Osteoblast (primary cell): ENCODE measurements at places on chromosomes 1 and 21. TPM values are rescaled to one million over a fixed set of nuclear protein-coding genes. Genes with fewer than 3 reads are reported as not detected.

Gene CELA3A
- not detected in 2 replicates for total RNA-seq

Gene AMY1B
- not detected in 2 replicates for total RNA-seq

- peak; percentile 88 for DNase-seq
Measured at GRCh38 chr1:52296345-52296744, 69.7 kb downstream of the CC2D1B start.

DNA sequence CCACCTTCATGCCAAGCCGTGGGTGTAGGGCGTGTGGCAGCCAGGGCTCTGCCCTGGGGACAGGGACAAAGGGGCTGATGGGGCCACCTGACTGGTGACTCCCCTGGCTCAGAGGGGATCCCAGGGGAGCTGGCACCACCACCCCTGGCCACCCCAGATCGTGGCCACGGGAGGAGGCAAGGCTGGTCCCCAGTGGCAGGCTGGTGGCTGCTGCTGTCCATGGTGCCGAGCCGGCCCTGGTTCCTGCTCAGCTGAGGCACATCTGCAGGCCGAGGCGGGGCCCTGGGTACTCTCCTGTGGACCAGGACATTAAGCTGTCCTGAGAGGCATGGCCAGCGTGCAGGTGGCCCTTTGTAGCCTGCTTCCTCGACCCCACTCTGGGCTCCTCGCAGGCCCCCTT lies 6.5 kb downstream of the PLCH2 start:
- DNase-seq, result peak; percentile 96

GRCh38 chr1:65658122-65658521 lies 134.6 kb upstream of the PDE4B start:
- no peak for DNase-seq

GRCh38 chr1:228081578-228082213 lies 812 bp upstream of the ARF1 start:
- peak; percentile 91 for DNase-seq

Gene LCE3E
- not detected in 2 replicates for total RNA-seq

GRCh38 chr1:239979456-239979855 lies 112.2 kb upstream of the FMN2 start:
- no peak for DNase-seq

GRCh38 chr1:17149771-17150170 lies 30.5 kb upstream of the PADI2 start:
- no peak for DNase-seq

Gene SLC25A34
- 1.4 and 1.5 TPM in 2 replicates for total RNA-seq

- peak; percentile 86 for DNase-seq
Measured at GRCh38 chr1:170910273-170910672, 25.1 kb upstream of the MROH9 start.

Gene MFSD2A
- total RNA-seq, result 3.5 and 3.6 TPM in 2 replicates

Gene FCRL5
- total RNA-seq, result under 0.01 TPM in 1 of 2 replicates, not detected in the other

Gene SMIM12
- 24.2 and 25.3 TPM in 2 replicates for total RNA-seq

GRCh38 chr1:215895276-215895675 lies 328.2 kb downstream of the KCTD3 start:
- DNase-seq, result no peak

DNA sequence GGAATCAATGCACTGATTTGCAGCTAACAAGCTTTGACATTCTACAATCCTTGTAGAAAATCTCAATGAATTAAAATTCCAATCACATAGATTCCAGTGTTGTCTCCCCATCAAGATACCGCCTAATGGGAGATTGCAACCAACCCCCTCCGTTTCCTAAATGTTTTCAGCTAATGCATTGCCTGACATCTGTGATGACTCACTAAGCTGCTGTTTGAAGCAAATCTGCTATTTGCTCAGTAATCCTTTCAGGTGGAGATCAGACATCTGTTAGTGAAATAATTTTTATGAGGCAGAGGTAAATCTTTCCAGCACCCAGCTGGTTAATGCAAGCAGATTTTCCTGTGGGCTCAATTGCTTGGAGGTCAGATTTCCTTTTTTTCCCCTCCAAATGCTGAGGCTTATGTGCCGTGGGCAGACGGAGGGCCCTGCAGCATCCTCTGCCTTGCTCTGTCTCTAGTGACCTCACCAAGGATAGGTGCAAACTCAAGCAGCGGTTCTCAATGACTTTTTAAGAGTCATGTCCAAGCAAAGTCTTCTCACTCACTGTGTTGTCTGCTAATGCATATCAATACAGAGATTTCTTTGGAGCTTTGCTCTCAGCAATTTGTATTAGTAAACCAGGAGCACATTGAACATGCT lies 91.1 kb upstream of the RAB3GAP2 start:
- peak; percentile 60 for DNase-seq

DNA sequence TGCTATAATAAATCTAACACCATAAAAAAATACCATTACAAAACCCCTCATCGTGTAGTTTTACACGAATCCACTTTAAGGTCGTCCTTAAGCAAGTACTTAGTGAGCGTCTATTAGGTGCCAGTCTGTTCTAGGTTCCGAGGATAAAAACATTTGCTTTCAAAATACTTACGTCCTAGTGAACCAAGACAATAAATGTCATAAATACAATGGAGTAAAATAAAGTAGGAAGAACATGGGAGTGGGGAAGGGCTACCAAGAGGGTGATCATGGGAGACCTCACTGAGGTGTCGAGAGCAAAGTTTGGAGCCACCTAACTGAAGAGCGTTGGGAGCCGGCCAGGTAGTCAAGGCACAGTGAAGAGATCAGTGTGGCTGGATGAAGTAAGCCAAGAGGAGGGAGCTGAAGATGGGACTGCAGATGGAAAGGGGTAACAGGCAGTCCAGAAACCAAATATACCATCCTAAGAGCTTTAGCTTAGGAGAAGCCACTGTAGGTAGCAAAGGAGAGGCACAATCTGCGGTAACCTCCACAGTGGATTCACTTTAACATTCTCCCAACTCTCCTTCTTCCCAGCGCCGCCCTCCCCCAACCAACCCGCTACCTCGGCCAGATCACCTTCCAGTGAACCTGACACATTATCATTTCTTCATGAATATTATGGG lies 684 bp downstream of the LTN1 start:
- DNase-seq, result peak; percentile 38

DNA sequence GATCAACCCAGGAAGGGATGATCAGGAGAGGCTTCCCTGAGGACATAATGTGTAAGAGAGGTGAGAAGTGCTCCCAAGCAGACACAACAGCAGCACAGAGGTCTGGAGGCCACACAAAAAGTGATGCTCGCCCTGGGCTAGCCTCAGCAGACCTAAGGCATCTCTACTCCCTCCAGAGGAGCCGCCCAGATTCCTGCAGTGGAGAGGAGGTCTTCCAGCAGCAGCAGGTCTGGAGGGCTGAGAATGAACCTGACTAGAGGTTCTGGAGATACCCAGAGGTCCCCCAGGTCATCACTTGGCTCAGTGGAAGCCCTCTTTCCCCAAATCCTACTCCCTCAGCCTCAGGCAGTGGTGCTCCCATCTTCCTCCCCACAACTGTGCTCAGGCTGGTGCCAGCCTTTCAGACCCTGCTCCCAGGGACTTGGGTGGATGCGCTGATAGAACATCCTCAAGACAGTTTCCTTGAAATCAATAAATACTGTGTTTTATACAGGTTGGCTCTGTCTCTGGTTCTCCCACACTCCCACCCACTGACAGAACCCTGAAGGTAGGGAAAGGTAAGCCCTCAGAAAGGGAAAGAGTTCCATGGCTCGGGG lies 5.0 kb downstream of the GJB3 start:
- peak; percentile 54 for DNase-seq

GRCh38 chr1:198623752-198624647 lies 14.8 kb upstream of the PTPRC start:
- no peak for DNase-seq
